ENCODE measurements at places on chromosomes 4 and X.

GRCh38 chrX:130878350-130879341 is 24.4 kb downstream of the ENOX2 start:
- no peak for DNase-seq

- DNase-seq: no peak
These were observed 24.7 kb downstream of the OFD1 start for GRCh38 chrX:13759152-13759718.

DNA sequence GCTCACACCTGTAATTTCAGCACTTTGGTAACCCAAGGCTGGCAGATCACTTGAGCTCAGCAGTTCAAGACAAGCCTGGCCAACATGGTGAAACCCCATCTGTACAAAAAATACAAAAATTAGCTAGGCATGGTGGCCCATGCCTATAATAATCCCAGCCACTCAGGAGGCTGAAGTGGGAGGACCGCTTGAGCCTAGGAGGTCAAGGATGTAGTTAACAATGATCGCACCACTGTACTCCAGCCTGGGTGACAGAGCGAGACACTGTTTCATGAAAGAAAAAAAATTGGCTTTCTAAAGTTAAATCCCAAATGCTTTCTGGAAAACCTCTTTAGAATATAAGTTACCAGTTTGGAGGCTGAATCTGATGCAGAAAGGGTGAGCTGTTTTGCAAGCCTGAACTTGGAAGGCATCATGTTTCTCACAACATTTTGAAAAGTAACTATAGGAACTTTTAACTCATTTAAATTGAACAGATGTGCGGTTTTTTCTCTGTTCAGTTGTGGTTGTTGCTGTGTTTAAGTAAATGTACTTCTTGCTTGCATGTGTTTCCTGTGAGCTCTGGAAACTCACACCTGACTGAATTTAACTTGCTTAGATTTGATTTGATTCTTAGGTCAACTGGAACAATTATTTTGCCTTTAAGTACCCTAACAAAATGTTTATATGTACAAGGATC is 39.8 kb upstream of the TMEM131L start:
- no peak for DNase-seq

- DNase-seq: no peak
These were observed 425.0 kb upstream of the ATOH1 start for GRCh38 chr4:93403571-93403970.

- no peak for DNase-seq
These were observed 95.4 kb downstream of the FUNDC1 start for GRCh38 chrX:44447214-44447613.

- DNase-seq: no peak
These were observed 988.4 kb upstream of the TENM3 start for GRCh38 chr4:181254771-181255170.

DNA sequence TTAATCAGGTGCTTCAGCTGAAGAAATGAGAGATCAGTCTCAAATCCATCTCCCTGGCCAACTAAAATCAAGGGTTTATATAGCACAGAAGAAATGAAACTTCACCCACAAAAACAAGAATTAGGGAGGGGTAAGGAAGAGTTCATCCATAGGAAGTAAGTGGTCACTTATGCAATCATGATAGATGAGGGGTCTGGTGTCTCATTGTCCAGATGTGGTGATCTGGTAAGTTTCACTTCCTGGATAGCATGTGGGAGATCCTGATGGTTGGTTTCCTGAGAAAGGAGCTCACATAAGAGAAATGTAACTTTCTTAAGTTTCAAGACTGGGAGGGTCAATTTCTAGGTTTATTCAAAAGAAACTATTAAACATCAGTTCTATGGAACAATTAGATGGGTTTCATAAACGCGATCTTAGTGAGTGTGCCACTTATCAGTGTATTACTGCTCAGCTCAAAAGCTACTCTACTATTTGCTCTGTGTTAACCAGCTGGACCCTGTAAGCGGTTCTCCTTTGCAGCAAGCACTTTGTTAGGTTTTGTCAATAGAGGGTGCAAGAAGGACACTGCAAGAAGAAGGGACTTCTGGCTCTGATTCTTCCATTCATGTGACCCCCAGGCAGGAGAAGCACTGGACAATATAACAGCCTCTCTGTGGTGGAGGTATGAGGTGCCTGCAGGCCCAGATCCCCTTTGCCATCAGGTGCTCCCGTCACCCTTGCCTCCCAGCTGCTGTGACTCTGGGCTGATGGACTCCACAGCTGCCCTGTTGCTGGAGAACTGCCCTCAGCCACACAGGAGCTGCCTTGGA is 35.4 kb upstream of the HPSE start:
- no peak for DNase-seq

- DNase-seq: no peak
These were observed 429.6 kb downstream of the RAB28 start for GRCh38 chr4:13054420-13054970.

DNA sequence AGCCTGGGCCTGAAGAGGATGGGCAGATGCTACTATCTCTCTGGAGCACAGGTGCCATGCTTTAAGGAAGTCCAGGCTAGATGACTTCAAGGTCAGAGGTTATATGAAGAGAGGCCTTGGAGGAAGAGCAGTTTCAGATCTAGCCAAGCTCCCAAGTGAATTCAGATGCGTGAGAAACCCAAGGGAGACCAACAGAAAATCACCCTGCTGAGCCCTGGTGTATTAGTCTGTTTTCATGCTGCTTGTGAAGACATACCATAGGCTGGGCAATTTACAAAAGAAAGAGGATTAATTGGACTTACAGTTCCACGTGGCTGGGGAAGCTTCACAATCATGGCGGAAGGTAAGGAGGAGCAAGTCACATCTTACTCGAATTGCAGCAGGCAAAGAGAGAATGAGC is 47.8 kb upstream of the LGI2 start:
- no peak for DNase-seq

- DNase-seq: no peak
These were observed at the start of gene TEX13C for GRCh38 chrX:125319646-125320521. Gene TEX13C (plus strand): TSS chrX:125319871. CDS start chrX:125320120, 249 bp downstream.

GRCh38 chrX:30786374-30786773 is 102.7 kb downstream of the TAB3 start:
- no peak for DNase-seq

GRCh38 chr4:2795893-2796848 is 3.3 kb downstream of the SH3BP2 start:
- DNase-seq: no peak

GRCh38 chrX:70234355-70234754 is at the start of gene AWAT1:
Gene AWAT1 (plus strand): TSS chrX:70234655. CDS start chrX:70234696, 41 bp downstream.
- no peak for DNase-seq

- DNase-seq: no peak
These were observed 65.9 kb upstream of the FSTL5 start for GRCh38 chr4:162229670-162230069.

DNA sequence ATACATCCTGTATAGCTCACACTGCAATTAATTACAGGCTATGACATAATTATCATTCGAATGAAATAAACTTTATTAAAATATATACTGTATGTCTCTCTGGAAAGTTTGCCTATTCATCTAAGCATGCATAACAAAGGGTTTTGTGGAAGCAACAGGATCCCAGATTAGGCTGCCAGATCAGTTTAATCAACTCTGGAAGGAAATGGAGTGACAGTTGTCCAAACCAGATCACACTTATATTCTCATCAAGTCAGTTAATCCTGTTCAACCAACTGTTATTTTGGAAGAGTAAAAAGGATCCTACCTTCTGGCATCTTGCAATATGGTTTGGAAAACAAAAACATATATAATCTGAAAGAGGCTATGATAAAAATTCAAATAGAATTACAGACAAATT is 312.2 kb downstream of the FAT4 start:
- no peak for DNase-seq

DNA sequence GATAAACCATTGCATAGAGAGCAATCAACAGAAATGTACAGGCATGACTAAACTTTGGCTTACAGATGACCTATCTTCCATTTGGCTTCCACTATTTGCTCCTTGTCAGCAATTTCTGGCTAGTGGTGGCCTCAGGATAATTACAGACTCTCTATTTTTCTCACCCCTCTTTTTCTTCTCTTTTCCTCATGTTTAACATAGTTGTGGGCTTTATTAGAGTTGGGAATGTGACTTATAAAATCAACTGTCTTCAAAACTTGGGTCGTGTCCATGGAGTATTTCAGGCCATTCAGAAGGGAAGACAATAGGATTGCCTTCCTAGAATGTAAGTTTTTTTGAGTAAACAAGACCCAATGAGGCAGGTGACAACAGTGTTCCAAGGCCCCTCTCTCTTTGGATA is 236.2 kb downstream of the FRAS1 start:
- DNase-seq: no peak

DNA sequence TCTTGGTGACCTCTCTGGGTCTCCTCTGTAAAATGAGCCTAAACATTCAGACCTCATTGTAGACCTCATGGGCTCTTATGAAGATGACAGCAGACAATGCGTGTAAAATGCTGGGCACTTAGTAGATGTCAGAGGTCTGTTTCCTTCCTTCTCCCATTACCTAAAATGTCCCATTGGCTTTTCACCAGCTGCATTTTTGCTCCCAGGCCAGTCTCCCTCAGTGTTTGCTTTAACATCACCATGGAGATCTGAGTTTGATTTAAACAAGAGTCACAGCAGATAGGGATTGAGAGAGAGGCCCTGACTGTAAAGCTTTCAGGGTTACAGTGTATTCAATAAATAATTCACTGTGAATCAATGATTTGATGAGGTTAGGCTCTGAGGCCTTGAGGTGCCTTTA is 24.3 kb downstream of the PSAPL1 start:
- no peak for DNase-seq

Data from stimulated activated CD4-positive, alpha-beta T cell treated with anti-CD3 and anti-CD28 coated beads, Interleukin-4, amount 100 ng/mL, for 4 hours (primary cell).